Occipital lobe (tissue), 3 donors: ENCODE measurements at places on chromosomes 7 and 10.

DNA sequence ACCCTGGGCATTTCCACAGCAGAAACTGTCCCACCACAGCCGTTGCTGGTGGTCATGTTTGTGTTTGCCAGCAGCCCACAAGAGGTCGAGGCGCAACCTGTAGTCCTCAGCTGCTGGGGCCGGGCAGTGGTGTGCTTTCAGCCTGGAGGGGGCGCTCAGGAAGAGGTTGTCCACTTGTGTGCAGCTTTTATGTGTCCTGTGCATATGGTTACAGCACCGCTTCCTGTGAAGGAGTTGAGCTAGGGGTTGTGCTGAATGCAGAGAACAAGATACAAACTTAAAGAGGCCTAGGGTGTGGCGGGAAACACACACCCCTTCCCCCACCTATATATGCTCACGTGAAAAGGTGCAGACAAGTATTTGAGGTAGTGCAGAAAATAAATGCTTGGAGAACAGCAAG is 29.5 kb upstream of the PFKFB3 start:
- DNase-seq = no peak

- no peak for DNase-seq
These were observed 115.1 kb downstream of the RNF216 start for GRCh38 chr7:5666361-5666760.

DNA sequence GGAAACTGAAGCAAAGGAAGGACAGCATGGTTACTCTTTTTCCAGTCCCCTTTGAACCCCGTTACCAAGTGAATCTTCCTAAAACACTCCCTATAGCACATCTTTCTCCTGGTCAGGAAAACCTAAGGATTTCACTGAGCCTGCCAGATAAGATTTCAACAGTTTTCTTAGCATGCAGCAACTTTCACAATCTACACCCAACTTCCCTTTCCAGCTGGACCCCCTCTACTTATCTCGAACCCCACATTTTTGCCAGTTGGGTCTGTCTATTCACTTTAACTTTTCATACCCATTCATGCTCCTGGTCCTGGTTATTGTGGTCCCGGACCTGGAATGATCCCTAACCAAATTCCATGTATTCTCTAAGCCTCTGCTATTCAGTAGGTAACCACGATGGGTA is 14.9 kb upstream of the CPVL start:
- no peak for DNase-seq

GRCh38 chr10:44394696-44395381 is 9.9 kb upstream of the CXCL12 start:
- no peak for DNase-seq

DNA sequence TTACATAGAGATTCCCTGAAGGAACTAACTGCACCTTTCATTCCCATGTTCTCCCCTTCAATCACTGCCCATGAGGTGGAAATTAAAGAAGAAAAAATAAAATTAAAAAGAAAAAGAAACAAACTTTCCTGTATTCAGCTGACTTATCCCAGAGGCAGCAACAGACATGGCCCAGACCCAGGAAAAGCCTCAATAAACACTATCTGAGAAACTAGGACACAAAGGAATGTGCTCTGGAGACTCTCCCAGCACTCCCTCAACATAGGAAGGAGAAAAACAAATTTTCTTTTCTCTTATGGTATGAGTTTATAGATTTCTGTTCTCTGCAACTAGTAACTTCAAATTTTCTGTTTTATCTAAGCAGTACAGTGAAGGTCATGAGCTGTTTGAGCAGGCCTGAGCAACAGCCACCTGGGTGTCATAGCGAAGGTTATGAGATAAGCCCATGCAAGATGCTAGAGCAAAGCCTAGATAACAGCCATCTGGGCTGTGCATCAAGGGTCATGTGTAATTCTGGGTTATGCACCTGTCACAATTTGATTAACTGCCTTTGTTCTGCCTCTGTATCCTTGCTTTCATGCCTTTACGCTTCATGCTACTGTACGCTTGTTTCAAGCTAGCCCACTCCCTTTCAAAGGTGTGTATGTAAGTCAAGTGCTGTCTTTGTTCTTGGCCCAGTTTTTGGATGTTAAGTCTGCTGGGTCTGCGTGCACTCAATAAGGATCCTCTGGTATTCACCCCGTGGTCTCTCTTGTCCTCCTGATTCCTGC is 11.0 kb upstream of the OR6B1 start:
- DNase-seq = no peak

DNA sequence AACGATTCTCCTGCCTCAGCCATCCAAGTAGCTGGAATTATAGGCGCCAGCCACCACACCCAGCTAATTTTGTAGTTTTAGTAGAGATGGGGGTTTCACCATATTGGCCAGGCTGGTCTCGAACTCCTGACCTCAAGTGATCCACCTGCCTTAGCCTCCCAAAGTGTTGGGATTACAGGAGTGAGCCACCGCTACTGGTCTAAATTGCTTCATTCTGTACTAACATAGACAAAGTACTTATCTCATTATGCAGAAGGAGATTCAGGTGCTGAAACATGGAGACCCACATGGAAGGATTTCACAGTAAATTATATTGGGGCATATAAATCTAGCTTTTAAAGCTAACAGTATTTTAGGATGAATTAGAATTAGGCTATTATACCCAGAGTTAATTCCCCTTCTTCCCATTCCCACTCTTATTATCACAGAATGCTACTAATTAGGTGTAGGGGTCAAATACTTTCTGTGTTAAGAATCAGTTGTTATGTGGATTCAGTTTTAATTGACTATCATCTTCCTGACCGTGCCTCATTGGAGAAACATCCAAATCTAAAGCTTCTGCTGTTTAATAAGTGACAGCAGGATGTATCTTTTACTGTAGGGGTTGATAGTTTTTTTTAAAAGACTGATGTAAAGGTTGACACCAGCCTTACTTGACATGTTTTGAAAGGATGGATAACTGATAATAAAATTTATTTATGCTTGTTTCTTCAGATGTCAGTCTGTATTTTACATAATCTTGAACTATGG is 27.2 kb downstream of the ADK start:
- DNase-seq = no peak

- no peak for DNase-seq
These were observed 663.5 kb downstream of the KCNMA1 start for GRCh38 chr10:76974017-76974691.

DNA sequence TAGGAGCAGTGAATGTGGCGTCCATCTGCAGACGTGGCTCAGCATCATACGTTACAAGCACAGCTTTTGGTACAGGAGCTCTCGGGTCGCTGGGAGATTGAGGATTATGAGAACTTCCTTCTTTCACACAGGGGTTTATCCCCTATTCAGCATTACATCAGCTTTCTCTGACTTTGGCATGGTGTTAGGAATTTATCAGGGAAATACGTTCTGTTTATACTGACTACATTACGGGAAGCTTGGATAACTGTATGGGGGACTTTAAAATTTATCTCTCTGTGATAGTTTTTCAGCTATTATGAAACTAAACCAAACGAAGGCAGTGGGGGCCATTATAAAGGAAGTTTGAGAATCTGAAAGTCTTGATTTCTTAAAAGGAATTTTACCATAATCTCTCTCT is 110.1 kb upstream of the INSYN2A start:
- DNase-seq = no peak

DNA sequence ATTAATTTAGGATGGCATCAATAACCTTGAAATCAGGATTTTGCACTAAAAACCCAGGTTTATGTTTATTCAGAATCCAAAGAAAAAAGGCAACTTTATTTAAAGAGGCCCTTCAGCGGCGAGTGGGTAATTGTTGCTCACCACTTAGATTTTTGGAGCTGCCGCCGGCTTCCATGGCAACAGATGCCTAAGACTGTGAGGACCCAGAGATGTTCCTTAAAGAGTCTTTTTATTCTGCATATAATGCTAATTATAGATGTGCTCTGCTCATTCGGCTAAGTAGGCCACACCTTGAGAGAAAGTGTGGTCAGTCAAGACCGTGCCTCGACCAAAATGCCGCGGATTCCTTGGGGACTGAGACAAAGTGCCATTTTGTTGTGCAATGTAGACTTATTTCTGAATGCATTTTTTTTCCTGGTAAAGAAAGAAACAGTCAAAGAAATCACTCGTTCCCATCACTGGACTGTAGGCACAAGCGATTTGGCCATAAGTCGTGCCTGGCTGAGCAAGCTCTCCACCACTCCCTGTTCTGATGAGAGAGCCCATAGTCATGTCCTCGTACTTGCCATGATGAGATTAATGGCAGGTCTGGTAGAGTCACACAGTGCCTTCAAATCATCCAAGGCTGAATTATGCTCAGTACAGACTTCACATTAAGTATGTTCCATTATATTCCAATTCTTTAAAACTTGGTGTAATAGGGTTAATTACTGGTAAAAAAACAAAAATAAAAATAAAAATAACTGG is 21.4 kb upstream of the MGMT start:
- no peak for DNase-seq
